ENCODE measurements at places on chromosomes 7 and 10.

GRCh38 chr7:108328174-108328651 is 128.0 kb downstream of the NRCAM start:
- no peak for DNase-seq

GRCh38 chr10:70964881-70965280 is 76.5 kb upstream of the PCBD1 start:
- DNase-seq = no peak

GRCh38 chr7:141103847-141104429 is 30.1 kb downstream of the TMEM178B start:
- DNase-seq = no peak

GRCh38 chr7:55546814-55547213 is 25.5 kb downstream of the VOPP1 start:
- DNase-seq = no peak

GRCh38 chr7:149692557-149692982 is 80.8 kb downstream of the ZNF467 start:
- no peak for DNase-seq

GRCh38 chr10:75061709-75062505 is 49.5 kb upstream of the SAMD8 start:
- no peak for DNase-seq

DNA sequence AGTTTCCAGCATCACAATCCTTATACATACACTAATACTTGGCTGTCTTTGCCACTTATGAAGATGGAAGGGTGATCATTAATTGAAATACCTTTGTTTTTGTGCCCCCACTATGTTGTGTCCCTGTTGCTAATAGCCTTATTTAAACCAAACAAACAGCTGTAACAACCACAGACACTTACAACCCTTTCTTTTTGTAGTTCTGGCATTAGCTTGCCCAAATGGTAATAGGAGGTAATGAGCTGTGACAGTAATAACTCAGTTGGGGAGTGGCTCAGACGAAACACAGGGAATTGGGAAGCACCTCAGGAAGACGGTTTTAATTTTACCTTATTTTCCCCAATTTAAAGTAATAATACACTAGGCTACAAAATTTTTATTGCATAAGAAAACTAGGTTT is 83.4 kb downstream of the MDFIC start:
- no peak for DNase-seq

DNA sequence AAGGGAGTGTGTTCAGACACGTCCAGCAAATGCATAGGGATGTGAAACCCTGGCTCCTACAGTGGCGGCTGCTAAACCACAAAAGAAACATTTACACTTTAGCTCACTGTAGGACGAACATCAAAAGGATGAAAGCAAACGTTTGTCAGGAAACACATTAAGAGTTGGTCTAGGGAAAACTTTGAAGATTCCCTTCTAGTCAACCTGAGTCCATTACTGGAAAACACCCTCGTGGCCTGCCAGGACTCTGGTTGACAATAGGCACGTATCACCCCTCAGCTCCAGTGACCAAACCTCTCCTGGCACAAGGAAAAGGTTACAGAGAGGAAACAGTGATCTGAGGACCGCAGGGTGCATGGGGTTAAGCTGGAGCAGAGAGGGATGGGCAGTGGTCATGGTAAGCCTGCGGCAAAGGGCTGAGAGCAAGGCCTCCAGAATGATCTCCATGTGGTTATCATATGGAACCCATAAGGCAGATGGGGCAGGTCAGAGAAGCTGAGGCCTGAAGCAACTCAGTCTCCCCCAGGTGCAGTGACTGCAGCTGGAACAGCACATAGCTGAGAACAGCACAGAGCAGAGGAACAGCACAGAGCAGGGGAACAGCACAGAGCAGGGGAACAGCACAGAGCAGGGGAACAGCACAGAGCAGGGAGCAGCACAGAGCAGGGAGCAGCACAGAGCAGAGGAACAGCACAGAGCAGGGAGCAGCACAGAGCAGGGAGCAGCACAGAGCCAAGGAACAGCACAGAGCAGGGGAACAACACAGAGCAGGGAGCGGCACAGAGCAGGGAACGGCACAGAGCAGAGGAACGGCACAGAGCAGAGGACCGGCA is 49.9 kb downstream of the CHST15 start:
- DNase-seq = no peak

GRCh38 chr10:67803588-67804394 is 34.2 kb downstream of the DNAJC12 start:
- no peak for DNase-seq

DNA sequence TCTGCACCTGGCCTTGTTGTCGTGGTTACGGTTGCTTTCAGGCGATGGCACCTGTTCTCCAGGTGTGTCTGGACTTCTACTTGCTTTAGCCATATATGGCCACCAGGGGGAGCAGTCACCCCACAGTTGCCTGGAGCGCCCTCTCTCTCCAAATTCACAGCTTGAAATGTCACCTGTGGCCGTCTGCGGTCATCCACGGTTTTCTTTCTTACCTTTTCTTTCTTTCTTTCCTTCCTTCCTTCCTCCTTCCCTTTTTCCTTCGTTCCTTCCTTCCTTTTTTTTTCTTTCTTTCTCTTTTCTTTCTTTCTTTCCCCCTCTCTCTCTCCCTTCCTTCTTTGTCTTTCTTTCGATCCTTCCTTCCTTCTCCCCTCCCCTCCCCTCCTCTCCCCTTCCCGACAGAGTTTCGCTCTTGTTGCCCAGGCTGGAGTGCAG is 150.5 kb upstream of the VKORC1L1 start:
- DNase-seq = peak; percentile 74

- no peak for DNase-seq
These were observed 295.9 kb downstream of the TNS3 start for GRCh38 chr7:47285860-47286491.

GRCh38 chr10:50982989-50983388 is 91.3 kb upstream of the PRKG1 start:
- DNase-seq = no peak

DNA sequence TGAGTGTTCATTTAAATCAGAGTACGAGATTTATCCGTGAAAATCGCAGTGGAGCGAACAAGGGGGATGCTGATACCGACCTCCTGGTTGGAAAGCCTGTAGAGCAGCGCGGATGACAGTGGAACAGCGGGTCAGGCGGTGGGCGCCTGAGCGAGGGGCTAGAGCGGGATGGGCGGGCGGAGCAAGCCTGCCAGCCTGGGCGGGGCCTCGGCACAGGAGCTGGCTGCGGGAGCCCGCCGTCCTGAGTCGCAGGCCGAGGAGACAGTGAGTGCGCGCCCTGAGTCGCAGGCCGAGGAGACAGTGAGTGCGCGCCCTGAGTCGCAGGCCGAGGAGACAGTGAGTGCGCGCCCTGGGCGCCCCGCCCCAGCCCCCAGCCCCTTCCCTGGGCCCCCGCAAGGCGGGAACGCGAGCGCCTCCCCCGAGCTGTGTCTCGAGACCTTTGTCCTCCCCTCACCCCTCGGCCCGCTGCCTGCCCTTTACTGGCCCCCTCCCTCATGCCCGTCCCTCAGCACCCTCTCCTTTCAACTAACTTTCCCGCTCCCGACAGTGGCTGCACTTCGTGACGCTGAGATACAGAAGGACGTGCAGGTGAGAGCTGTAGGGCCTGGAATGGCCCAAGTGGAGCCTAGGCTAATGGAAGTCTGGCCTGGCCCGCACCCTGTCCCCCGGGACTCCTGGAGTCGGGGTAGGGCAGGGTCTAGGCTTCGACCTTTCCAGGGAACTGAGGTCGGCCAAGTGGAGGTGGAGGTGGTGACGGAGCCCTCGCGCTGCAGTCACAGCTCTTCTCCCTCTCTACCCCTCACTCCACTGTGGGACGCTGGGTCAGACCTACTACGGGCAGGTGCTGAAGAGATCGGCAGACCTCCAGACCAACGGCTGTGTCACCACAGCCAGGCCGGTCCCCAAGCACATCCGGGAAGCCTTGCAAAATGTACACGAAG is at the start of gene AS3MT:
AS3MT (plus strand) TSS at position 213 of the 941 bp plus-strand sequence; CDS start at position 336, 123 bp downstream.
- DNase-seq = no peak

- no peak for DNase-seq
These were observed 222.3 kb downstream of the SUGCT start for GRCh38 chr7:40356871-40357709.

- no peak for DNase-seq
These were observed 155.6 kb downstream of the TAX1BP1 start for GRCh38 chr7:27895551-27895950.

- DNase-seq = no peak
These were observed 4.5 kb downstream of the GAL3ST4 start for GRCh38 chr7:100163871-100164270.

- DNase-seq = no peak
These were observed 365.6 kb downstream of the WDR11 start for GRCh38 chr10:121216721-121217181.

DNA sequence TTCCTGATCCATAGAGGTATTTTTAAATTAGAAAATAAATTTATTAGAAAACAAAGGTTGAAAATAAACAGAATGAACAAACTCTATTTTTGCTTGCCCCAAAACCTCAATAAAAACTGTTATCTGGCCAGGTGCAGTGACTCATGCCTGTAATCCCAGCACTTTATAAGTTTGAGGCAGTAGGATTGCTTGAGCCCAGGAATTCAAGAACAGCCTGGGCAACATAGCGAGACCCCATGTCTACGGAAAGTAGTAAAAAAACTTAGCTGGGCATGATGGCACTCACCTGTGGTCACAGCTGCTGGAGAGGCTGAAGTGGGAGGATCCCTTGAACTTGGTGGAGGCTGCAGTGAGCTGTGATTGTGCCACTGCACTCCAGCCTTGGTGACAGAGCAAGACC is 10.3 kb downstream of the SLK start:
- DNase-seq = no peak

DNA sequence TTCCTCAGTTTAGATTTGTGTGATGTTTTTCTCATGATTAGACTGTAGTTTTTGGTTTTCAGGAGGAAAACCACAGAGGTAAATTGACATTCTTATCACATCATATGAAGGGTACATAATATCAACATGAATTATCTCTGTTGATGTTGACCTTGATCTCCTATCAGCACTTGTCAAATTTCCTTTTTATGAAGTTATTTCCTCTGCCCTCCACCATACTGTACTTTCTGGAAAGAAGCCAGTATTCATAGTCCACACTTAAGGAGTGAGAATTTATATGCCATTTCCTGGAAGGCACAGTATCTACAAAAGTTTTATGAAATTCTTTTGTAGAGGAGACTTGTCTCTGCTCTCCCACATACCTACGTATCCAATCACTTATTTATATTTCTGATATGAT is 807.2 kb upstream of the MBL2 start:
- no peak for DNase-seq

- DNase-seq = no peak
These were observed 89.7 kb downstream of the NKX6-2 start for GRCh38 chr10:132696204-132696603.

- no peak for DNase-seq
These were observed 6.7 kb downstream of the ZCCHC24 start for GRCh38 chr10:79438699-79439085.

GRCh38 chr7:24834128-24834798 is 77.0 kb upstream of the GSDME start:
- DNase-seq = no peak

DNA sequence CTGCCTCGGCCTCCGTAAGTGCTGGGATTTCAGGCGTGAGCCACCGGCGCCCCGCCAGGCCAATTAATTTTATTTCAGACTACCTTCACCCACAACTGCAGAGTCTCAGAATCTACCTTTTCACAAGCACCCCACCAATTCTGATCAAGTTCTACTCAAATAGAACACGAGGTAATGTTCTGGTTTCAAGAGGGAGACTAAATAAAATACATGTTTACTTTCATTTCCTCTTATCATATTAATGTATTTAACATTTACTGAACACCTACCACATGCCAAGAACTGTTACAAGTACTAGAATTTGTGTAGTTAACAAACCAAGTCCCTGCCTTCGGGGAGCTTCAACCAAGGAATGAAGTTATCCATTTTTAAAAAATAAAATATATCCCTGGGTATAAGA is 25.5 kb upstream of the RGS10 start:
- DNase-seq = no peak

- no peak for DNase-seq
These were observed 967 bp upstream of the GLI3 start for GRCh38 chr7:42237811-42238541.

GRCh38 chr10:78436706-78437406 is 403.2 kb downstream of the RPS24 start:
- DNase-seq = no peak

DNA sequence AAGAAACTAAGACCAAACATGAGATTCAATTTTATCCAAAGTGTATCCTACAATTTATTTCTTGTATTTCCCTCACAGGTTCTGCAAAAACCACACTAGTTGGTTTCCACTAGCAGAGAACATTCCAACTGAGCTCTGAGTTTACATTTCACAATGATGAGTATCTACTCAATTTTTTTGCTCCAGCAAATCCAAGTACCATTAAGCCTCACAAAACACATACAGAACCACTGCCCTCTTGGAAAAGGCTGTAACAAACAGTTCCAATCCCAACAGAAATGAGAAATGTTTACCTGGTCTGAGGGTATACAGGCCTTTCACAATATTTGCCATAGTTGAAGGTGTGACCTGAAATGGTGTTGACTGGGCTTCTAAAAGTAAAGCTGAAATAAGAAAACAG is 59.9 kb downstream of the CACUL1 start:
- DNase-seq = no peak

- DNase-seq = no peak
These were observed 66.3 kb upstream of the IL6 start for GRCh38 chr7:22660732-22661131.

GRCh38 chr7:79781716-79782115 is 328.2 kb upstream of the MAGI2 start:
- no peak for DNase-seq

GRCh38 chr7:24504836-24505235 is 68.4 kb upstream of the PALS2 start:
- DNase-seq = no peak

GRCh38 chr10:132698211-132698751 is 87.7 kb downstream of the NKX6-2 start:
- no peak for DNase-seq

DNA sequence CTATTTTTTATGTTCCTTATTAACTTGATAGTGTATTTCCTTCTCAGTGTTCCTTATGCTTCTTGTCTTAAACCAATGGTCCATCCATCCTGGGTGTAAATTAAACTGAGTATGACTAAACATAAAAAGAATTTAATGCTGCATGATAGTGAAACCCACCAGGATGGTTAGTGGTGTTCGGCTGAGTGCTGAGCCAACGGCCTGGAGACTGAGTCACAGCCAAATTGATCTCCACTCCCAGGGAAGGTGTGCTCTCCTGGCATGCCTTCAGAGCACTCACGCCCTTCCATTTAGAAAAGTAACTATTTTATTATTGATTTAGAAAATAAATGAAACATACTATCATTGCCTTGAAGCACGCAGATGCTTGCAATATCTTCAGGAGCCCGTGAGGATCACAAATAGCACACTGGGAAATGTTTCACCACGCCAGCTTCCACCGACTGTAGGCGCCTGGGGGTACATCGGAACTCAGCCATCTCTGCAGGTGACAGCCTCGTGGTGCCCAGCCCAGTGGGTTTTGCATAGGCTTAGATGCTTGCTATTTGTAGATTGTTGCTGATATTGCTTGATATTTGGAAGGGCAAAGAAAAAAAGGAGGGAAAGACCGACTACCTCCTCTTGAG is 40.0 kb upstream of the LOXL4 start:
- no peak for DNase-seq

DNA sequence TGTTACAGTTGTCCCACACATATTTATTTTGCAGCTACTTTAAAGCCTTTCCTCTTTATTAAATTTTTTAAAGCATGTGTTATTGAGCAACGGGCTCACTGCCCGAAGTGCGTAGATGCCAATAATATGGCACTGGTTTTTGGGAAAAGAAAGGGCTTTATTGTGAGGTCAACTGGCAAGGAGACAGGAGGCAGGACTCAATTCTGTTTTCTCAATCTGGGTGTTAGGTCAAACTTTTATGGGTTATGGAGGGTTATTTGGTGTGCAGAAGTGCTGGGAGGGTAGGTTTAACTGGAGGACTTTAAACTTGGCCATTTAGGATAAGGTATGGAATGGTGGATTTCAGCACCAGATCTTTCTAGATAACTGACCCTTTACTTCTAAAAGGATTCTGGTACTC is 183.6 kb downstream of the LRRC4 start:
- no peak for DNase-seq
